ENCODE measurements at places on chromosomes 2 and 18. TPM values are rescaled to one million over a fixed set of nuclear protein-coding genes. Genes with fewer than 3 reads are reported as not detected.

The MOCOS gene
- total RNA-seq, result 2.6 TPM

The CNDP1 gene
- total RNA-seq, result 0.59 TPM

The YPEL5 gene
- total RNA-seq, result 25.7 TPM

The ALK gene
- 2.1 TPM for total RNA-seq

The PTPRN gene
- 3.2 TPM for total RNA-seq

The CCT4 gene
- total RNA-seq, result 259 TPM

The CTAGE1 gene
- total RNA-seq, result not detected

The CRACDL gene
- total RNA-seq, result 0.37 TPM

The PLGLB1 gene
- 4.6 TPM for total RNA-seq

The ACOXL gene
- total RNA-seq, result not detected

The AQP12B gene
- total RNA-seq, result not detected

The SLC66A3 gene
- total RNA-seq, result 5.1 TPM

The WIPF1 gene
- 20.1 TPM for total RNA-seq

The DSEL gene
- total RNA-seq, result 2.7 TPM

The POTEF gene
- total RNA-seq, result 8.4 TPM

The IL36RN gene
- not detected for total RNA-seq
